ENCODE measurements at places on chromosomes 13 and 19.

DNA sequence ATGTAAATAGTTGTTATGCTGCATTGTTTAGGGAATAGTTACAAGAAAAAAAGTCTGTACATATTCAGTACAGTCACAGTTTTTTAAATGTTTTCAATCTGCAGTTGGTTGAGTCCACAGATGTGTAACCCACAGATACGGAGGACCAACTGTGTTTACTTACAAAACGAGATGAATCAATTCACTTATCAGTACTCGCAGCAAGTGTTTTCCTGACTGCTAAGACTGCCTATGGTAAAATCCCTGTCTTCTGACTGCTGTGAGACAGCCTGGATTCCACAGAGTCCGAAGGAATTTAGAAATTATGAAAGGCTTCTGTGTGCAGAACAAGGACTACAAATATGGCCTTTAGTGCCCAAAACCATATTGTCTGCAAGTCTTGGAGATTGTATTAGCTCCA, 45.7 kb upstream of the C1QTNF9 start:
- DNase-seq, result no peak

GRCh38 chr19:16141043-16141442, 2.4 kb upstream of the HSH2D start:
- DNase-seq, result no peak

- DNase-seq, result no peak
These were observed 115.8 kb downstream of the ZNF675 start for GRCh38 chr19:23571175-23571574.

DNA sequence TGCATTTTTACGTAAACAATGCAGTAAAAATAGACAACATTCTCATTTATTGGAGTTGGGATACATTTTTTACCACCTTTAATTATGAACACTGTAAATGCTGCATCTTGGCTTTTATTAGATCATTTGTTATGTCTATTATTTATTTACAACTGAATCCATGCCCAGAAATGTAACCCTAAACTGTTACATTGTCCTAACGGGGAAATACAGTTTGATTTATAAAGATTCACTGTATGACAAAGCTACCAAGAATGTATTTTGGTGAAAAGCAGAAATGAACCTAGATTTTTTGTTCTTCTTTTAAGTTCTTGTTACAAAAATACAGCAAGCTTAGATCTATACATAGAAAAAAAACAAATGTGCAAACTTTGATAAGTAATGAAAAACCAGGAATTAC, 1.1 kb downstream of the METTL21C start:
- DNase-seq, result no peak

GRCh38 chr19:3632098-3632497, 5.5 kb upstream of the CACTIN start:
- DNase-seq, result no peak

DNA sequence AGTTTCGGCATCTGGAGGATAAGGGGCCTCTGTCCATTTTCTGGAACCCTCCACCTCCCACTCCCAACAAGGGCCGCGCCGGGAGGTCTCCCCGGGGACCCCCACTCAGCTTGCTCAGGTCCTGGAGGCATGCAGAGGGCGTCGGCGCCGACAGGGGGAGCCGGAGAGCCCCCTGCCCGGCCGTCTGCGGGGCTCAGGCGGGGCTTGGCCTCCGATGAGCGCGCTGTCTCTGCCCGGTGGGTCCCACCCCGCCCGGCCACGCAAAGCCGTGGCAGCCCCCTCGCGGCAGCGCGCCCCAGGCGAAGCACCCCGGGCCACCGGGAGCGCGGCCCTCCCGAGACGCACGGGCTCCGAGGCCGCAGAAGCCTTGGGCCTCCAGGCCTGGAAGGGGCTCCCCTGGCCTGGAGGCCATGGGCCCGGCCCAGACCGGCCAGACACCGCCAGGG, 149.7 kb upstream of the ZNF536 start:
- DNase-seq, result peak; percentile 87

DNA sequence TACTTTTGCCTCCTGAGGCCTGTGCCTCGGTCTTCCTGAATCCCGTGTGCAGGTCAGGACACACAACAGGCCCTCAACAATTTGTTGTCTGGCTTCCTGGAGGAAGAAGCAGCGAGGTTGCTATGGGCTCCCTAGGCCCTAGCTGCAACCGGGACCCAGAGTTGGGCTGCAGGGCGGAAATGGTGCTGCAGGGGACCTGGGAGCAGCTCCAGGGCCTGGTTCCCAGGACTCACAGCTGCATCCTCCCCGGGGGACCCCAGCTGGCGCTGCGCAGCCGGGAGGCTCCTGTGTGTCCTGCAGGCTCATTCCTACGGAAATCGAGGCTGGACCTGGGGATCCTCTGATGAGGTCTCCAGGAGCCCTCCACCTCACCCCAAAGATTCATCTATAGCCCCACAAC, 999 bp upstream of the TNFAIP8L1 start:
- no peak for DNase-seq

DNA sequence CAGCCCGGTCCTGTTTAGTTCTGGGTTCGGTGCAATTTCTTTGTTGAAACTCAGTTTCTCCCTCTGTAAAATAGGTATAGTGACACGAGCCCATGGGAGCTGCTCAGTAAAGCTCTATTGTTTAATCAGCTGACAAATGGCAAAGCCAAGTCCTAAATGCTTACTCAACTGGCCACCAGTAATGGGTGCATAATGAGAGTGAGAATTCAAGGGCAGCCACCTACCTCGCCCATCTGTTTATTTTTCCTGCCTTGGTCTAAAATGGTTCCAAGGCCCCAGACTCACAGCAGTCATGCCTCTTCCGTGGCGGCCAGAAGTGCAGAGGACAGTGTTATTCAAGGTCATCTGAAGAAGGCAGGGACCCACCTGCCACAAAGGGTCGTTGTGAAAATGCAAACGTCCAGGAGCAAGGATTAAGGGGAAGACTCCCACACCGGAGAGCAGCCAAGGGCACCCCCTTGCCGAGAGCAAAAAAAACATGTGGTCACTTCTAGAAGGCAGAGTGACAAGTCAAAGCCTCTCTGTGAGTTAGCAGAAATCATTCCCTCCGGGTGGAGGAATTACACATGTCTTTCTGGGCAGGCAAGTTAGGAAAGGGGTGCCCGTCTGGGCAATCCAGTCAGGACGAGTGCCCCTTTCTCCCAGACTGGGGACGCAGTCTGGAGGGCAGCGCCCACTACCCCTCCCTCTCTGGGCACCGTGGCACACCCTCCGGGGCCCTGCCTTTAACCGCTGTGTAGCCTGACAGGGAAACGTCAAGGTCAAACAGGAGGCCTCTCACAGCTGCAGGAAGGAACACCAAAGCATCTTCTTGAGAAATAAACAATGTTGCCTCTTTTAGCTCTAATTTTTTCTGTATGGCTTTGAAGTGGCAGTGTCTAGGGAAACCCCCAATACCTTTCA, 186.2 kb downstream of the FOXO1 start:
- DNase-seq, result no peak

All from iPS-NIHi11 (cell line).